SW480 (cell line): ENCODE measurements at places on chromosomes 11 and 22.

GRCh38 chr11:117337076-117337475 is 9.4 kb downstream of the CEP164 start:
- no peak for DNase-seq

DNA sequence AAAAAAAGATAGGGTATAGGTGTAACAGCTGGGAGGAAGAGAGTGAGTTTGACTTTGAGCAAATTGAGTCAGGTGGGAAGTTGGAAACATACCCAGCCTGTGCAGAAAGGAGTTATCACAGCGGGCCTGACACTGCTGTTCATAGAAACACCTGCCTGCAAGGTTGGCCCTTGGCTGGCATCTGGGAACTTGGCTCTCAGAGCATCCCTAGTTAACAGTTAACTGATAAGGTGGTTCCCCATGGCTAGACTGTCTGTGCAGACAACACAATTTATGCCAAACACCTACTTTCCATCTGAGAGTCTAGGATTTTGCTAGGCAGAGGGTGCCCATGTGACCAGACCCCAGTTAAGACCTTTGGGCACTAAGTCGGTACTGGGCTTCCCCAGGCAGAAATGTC is 31.4 kb downstream of the ADAMTS8 start:
- no peak for DNase-seq

DNA sequence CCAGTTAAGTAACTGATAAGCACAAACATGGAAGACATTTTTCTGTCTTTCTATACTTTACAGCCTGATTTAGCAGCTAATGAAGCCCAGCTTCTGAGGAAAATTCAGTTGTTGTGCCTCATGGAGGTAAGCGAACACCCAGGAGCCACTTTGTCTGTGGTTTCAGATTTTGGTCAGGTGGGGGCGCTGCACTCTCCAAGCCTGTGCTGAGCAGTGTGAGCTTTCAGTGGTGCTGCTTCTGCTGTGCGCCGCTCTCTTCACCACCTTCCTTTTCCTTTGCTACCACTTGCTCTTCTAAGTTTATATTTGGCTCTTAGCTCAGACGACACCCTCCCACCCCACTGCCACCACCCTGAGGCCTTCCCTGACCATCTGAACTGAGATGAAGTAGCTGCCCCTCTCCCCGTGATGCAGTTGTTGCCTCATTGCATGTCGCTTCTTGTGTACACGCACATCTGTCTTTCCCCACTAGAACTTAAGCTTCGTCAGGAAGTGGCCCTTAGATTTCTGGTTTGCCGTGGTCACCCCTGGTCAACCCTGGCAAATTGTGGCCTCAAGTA is 14.0 kb downstream of the PSMD13 start:
- DNase-seq = no peak

- DNase-seq = no peak
These were observed 12.4 kb upstream of the NUP160 start for GRCh38 chr11:47860536-47860935.

DNA sequence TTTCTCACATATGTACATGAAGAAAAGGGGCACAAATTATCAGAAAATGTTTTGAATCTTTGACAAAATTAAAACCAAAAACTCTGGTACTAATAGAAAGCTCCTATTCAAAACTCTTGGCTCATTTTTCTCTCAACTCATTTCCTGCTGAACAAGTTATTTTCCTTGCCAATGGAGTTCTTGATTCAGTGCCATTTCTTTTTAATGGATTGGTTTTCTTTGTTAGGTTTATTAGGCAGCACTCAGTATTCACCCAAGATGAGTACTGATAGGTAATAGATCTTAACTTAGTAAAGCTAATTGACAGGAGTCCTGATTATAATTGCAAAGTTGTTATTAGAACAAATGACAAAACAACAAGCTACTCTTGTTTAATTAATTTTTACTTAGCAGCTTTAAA is 279.4 kb upstream of the PDGFD start:
- no peak for DNase-seq

- DNase-seq = no peak
These were observed 71.7 kb upstream of the FAR1 start for GRCh38 chr11:13596611-13597326.

DNA sequence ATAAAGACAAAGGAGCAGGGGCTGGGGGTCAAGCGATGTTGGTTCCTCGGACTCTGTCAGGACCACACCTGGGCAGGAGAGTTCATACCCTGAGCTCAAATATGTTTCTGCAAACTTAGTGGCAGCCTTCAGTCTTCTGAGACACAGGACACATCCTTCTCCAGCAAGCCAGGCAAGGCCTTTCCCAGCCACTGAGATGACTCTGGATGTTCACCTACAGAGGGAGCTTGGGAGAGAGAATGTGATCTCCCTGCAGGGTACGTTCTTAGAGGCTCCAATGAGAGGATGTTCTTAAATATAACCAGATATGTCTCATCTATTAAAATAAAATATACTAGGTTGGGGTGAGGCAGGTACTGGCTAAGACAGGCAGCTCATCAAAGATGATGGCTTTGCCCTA is 461.5 kb downstream of the OPCML start:
- DNase-seq = no peak

- no peak for DNase-seq
These were observed 64.3 kb upstream of the IGLL5 start for GRCh38 chr22:22823131-22823810.

- DNase-seq = no peak
These were observed 2.6 kb downstream of the PPP1R14B start for GRCh38 chr11:64244107-64244506.

GRCh38 chr11:44998051-44998450 is 47.4 kb upstream of the TP53I11 start:
- no peak for DNase-seq

GRCh38 chr11:5564259-5565019 is 16.1 kb upstream of the OR52H1 start:
- no peak for DNase-seq

DNA sequence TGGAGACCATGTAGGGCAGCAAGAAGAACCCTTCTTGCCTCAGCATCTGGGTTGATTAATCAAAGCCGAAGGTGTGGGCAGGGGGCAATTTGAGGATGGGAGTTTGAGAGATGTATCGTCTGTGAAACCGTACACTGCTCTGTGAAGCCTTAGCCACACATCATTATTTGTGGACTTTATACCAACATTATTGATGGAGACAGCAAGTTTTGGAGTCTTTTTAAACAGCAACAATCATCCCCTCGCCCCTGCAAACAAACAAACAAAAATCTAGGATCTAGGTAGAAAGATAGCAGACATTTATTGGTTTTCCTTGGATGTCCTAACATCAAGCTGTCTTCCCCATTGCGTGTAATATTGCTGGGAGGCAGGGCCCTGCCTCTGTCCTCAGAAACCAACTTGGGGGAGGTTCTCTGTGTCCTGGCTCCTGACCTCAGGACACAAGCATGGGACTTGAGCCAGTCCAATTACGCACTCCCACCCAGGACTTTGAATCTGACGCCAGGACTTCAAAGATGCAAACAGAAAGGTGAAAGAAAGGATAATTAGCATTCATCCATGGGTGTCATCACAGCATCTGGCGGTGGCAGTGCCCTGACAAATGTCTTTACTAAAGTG is 61.6 kb upstream of the PLET1 start:
- DNase-seq = no peak
